ENCODE measurements at places on chromosomes 12 and 14. TPM values are rescaled to one million over a fixed set of nuclear protein-coding genes. Genes with fewer than 3 reads are reported as not detected.

SLC25A47 gene
- total RNA-seq = not detected

TMPRSS12 gene
- not detected for total RNA-seq

P2RX7 gene
- 1.1 TPM for total RNA-seq

RNASE7 gene
- total RNA-seq = not detected

BIN2 gene
- total RNA-seq = 4.2 TPM

B4GALNT3 gene
- 10.4 TPM for total RNA-seq

LGALS3 gene
- total RNA-seq = 358 TPM

SDSL gene
- 11.0 TPM for total RNA-seq

CACNA2D4 gene
- total RNA-seq = not detected

DNA sequence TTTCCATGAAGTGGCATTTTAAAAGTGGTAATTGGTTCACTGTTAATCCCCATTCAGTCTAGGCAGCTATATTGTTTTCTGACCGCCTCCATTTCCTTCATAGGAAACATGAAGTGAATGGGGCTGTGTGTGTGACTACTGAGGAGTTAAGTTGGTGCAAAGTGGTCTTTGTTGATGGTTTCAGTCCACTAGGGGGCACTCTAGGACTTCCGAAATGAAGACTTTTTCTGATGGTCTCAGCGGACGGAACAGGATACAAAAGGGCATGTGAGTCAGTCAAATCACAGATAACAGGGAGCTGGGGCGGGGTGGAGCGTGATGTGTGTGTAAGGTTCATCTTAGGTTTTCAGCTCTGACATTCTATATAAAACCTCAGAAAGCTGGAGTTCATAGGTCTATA lies 240.1 kb upstream of the OR4E1 start:
- DNase-seq = no peak

- peak; percentile 66 for DNase-seq
Measured at GRCh38 chr14:38255673-38256532, at the start of gene CLEC14A. Gene CLEC14A (minus strand): TSS chr14:38256093. CDS start chr14:38256022, 71 bp downstream.

DNA sequence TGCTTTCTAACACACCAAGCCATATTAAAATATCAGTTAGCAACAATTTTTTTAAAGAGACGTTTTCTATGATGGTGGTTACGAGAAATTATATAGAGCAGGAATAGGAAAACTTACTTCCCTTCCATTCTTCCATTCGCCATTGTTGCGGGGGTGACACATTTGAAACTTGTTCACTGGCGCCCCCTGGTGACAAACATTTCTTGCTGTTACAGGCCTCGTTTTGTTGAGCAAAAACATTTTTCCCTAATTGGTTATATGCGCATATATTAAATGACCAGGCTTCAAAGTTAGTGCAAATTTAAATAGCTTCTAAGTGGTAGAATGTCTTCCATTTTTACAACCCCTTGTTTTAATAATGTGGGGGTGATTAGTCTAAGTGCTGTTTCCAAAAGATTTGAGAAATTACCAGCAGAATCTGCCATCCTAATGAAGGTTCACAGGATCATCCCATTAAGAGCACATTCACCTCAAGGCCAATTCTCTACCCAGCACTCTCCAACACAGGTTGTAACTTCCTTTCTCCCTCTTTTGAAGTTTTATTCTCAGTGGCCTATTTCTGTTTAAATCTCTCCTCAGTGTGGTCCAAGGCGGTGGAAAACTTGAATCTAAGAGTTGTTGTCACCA lies 1124.7 kb downstream of the FLRT2 start:
- DNase-seq = no peak

- DNase-seq = peak; percentile 77
Measured at GRCh38 chr14:100221533-100222223, 17.3 kb upstream of the YY1 start.

DNA sequence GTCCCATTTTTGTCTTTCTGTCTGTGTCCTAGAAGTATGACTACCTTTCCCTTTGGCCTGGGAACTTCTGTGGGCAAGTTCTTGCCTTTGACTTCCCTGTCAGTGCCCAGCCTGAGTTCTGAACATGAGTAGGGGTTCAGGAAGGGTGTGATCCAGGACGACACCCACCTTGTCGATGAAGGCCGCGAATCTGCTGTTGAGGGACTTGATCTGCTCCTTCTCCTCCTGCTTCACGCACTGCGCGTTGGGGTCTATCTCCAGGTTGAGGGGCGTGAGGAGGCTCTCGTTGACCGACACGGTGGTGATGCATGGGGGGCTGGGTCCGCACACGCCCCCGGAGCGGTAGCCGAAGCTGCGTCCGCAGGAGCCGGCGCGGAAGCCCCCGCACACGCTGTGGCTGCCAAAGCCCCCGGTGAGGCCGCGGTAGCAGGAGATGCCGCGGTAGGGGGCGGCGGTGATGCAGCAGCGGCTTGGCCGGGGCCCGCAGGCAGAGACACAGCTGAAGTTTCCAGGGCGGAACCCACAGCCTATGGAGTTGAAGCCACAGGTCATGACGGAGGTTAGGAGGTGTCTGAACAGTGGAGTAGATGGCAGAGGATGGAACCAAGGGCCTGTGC lies at the start of gene KRT83:
KRT83 (minus strand) TSS at position 615 of the 617 bp plus-strand sequence; CDS start at position 552, 63 bp downstream.
- no peak for DNase-seq

- no peak for DNase-seq
Measured at GRCh38 chr12:162467-163307, 51.3 kb downstream of the SLC6A12 start.

DNA sequence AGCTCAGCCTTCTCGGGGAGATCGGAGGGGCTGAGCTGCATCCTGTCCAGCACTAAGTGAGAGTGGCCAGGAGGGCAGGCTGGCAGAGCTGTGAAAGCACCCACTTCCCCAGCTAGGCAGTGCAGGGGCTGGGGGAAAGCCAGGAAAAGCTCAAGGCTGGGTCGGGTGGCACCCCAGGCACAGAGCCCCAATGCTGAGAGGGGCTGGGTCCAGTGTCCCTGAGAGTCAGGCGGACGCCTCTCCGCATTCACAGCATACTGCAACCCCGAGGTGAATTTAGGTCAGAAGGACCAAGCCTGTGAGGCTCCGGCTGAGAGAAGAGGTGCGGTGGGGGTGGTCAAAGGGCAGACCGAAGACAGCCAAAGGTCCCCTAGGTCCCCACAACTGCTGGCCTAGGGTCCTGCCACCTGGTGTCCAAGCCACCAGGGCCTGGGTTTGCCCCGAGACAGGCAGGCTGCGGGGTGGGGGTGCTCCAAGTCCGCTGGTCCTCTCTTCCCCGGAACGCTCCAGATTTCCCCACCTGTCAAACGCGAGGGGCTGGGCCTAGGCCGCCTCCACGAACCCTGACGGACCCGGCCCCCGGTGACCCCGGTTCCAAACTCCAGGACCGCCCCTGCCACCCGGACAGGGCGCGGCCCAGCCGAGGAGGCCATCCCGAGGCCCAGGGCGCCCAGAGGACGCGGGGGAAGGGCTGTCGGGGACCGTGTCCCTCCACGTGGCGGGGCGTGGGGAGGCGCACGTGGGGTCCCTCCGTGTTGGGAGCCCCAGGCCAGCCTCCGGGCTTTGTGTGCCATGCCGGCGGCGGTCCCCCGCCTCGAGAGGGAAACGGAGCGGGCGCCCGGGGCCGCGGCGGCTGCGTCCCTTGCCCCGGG lies 527 bp downstream of the CAMKK2 start:
- DNase-seq = no peak

DNA sequence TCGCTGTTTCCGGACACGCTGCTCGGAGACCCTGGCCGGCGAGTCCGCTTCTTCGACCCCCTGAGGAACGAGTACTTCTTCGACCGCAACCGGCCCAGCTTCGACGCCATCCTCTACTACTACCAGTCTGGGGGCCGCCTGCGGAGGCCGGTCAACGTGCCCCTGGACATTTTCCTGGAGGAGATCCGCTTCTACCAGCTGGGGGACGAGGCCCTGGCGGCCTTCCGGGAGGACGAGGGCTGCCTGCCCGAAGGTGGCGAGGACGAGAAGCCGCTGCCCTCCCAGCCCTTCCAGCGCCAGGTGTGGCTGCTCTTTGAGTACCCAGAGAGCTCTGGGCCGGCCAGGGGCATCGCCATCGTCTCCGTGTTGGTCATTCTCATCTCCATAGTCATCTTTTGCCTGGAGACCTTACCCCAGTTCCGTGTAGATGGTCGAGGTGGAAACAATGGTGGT lies 90.0 kb downstream of the GALNT8 start:
- DNase-seq = no peak

DNA sequence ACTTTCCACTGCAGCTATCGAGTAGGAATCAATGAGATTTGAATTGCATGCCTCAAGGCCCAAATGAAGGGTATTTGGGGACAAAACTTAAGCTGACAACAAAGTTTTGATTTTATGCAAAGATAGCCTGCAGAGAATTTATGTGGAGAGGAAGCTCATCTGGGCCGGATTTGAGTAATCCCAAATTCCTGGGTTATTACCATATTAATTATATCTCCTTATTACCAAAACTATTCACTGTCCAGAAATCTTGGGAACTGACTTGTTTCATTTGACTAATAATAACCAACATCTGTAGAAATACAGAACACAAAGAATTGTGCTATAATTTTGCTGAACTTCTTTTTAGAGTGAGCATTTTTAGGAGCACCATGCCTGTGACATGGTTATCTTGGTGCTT lies 70.4 kb downstream of the KITLG start:
- no peak for DNase-seq

DNA sequence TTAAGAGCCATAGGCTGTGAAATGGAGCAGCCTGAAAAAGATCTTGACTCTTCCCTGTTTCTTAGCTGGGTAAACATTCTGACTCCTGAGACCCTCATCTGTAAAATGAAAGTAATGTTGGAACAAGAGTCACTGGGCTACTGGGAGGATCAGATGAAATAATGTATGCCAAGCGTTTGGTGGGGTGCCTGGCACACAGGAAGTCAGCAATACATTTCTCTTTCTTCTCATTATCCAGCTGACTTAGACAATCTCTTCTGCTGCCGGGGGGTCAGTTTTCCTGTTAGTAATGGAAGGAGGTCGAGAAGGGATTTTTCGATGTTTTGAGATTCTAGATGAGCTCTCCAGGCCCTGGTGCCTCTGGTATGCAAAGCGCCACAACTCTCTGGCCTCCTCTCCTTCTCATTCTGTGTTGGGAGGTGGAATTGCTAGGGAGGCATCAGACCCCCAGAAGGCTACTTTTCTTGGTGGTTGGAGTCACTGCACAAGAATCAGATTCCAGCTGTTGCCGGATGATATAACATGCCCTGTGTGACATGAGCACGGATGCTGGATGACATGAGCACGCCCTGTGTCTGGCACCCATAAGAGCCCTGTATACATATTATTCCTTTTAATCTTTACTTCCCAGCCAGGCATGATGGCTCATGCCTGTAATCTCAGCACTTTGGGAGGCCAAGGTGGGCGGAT lies 4.3 kb downstream of the OASL start:
- no peak for DNase-seq

DNA sequence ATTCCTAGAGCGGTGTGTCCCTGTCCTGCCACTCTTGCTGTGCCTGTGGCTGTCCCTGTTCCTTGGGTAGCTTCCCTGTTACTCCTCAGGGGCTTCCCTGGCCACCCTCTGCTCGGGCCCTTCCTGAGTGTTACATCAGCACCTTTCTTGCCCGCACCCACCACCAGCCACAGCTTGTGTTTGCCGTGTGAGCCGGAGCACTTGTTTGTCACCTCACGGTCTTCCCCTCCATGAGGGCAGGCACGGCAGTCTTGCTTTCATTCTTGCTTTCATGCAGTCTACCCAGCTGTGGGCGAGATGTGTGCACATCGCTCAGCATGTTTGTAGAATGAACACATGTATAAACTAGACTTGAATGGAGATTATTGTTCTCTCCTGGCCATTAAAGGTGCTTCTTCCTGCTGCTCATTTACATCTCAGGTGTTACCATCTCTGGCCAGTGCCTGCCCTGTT lies 42.0 kb downstream of the TRAF3 start:
- DNase-seq = no peak

GRCh38 chr12:53793221-53793620 lies 41.4 kb upstream of the CISTR start:
- no peak for DNase-seq

DNA sequence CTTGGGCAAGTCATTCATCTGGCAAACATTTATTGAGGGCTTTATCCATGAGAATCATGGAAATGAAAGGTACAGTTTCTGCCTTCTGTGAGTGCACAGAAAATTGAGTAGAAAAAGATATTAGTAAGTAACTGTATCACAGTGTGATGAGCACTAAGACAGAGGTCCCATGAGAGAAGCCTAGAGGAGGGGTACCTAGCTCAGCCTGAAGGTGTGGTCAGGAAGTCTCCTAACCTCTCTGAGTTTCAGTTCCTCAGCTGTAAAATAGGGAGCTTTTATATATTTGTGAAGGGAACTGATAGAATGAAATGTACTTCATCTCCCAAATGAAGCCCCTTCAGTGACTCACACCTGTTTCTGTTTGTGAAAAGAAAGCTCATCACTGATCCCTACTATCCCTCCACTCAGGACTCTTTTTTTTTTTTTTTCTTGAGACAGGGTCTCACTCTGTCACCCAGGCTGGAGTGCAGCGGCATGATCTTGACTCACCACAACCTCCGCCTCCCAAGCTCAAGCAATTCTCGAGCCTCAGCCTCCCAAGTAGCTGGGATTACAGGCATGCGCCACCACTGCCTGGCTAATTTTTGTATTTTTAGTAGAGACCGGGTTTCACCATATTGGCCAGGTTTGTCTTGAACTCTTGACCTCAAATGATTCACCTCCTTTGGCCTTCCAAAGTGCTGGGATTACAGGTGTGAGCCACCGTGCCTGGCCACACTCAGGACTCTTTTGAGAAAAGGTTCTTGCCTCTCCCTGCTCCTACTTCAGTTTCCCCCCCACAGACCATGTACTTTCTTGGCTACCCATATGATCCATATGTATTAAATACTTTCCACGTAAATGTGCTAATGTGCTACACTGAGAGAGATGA lies 93.7 kb upstream of the FUT8 start:
- no peak for DNase-seq

DNA sequence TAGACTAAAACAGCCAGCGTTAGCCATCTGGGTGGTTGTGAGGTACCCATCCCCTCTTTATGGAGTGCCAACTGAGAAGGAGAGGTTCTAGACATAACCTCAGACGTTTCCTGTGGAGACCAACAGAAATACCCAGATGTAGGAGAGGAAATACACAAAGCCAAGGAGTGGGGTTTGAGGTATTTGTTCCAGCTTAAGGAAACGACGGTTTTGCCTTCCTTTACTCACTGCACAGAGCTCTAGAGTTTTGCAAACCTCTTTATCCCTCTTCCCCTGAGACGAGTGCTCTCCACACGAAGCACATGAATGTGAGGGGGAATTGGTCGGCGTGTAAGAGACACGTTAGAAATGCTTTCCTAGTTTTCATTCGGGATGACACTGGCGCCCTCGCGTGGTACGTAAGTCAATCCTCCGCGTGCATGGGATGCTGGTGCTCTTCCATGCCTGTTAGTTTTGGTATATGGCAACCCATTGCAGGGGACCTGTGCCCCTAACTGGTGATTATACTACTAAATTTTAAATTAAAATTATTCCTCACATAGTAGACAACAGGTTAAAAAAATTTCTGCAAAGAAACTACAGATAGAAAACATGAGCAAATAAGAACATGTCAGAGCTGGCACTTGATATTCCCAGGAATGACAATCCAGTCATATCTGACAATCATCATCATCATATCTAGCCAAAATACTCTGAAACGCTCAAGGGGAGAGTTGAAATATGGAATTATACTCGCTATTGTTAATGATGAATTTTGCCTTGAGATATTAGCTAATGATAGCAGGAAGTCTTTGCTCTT lies 121.7 kb downstream of the PPM1H start:
- DNase-seq = peak; percentile 77
